Neural progenitor cell (in vitro differentiated cells): ENCODE measurements at places on chromosomes 5 and 9. TPM values are rescaled to one million over a fixed set of nuclear protein-coding genes. Genes with fewer than 3 reads are reported as not detected.
A peak's percentile ranks its signal among the peaks of the same experiment; 100 is the strongest.

FUT7 gene
- total RNA-seq = not detected in 2 replicates

OR1Q1 gene
- not detected in 2 replicates for total RNA-seq

DNA sequence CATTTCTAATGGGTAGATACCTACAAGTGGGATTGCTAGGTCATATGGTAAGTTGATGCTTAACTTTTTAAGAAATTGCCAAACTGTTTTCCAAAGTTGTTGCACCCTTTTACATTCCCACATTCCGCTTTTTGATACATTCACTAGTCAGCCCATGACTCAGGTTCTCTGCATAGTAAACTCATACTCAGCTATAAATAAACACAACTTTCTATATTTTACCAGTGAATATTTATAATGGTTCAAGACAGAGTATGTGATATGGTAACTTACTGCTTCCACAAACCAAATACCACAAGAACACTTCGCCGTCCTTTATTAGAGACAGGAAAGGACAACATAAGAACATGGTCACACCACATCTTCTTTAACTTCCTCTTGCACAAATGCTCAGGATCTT, 54.0 kb downstream of the PLPP1 start:
- H3K4me3 ChIP-seq = no peak overlapping the region
- no peak overlapping the region for H3K27ac ChIP-seq
- no peaks in the 10 kb centered on the region for H3K27me3 ChIP-seq
- no peak for DNase-seq

DNA sequence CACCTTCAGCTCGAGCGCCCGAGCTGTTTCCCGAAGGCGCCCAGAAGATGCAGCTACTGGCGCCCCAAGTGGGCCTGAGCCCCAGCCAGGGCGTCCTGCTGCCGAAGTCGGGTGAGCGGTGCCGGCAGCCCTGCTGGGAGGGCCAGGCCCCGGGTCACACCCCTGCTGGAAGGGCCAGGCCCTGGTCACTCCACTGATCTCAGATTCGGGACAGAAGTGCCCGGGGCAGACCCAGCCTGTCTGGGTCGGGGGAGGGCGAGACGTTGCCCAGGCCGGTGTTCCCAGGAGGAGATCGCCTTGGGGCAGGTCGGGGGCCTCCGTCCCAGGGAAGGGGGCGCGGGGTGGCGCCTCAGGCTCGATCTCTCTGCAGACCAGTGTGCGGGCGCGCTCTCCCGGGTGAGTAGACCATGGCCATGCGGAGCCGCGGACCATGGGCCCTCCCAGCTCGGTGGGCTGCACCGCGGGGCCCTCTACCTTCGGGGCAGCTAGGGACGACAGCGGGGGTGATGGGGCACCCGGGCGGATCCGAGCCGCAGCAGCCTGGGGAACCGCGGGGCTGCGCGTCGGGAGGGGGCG, 2.3 kb downstream of the LCNL1 start:
- H3K27ac ChIP-seq = no peak overlapping the region
- peaks cover 13% of the 10 kb centered on the region for H3K4me1 ChIP-seq
- peak overlapping the region; percentile 25 for H3K4me3 ChIP-seq
- no peaks in the 10 kb centered on the region for H3K36me3 ChIP-seq
